ENCODE measurements at places on chromosomes 6 and 20.

DNA sequence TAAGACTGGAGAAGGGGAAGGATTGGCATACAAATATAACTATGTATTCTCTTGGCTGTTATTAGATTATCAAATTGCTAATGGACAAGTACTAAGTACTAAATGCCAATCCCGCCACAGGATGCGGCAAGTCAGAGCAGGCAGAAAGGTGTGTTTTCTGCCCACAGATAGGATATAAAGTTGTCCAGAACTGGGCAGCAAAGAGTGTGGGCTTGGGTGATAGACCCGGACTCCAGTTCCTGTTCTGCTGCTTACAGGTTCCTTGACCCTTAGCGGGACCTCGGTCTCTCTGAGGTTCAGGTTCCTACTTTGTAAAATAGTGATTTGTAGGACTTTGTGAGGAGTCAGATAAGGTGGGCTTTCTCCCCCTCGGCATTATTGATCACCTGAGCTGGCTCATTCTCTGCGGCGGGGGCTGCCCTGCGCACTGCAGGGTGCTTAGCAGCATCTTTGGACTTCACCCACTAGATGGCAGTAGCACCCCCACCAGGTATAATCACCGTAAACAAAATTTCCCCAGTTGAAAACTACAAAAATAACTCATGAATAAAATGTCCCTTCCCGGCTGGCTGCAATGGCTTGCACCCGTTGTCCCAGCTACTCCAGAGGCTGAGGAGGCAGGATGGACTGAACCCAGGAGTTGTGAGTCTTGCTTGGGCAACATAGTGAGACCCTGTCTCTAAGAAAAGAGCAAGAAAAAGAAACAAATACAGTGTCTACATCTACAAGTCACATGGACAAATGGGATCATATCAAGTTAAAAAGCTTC is 193.1 kb downstream of the DOK5 start:
- no peak for DNase-seq

GRCh38 chr6:136115941-136116340 is 134.2 kb downstream of the MTFR2 start:
- no peak for DNase-seq

DNA sequence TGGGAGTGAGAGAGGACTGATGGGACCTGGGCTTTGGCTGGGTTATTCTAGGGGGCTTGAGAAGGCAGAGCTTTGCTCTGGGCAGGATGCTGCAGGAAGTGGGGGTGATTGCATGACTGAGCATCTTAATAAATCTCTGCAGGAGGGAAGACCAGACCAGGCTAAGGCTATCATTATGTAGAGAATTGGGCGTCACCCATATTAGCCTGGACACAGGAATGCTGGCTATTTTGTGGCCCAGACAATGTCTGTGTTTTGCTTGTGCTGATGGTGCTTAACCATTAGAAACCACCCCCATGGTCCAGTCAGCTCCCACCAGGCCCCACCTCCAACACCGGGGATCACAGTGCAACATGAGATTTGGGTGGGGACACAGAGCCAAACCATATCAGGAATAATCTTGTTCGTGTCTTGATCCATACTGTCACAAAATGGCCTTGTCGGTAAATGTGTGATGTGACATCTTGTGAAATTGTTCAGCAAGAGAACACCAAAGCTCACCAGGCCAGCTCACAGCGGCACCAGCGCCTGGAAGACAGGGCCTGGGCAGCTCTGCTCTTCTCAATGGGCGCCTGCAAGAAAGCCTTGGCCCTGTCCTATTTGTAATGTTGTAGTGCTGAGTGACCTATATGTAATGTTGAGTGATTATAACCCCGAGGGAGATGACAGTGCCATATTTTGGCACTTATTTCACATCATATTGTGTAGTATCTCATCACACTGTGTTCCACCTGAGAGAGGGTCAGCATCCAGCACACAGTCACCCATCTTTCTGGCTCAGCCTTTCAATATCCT is 211.8 kb downstream of the QKI start:
- DNase-seq = no peak

DNA sequence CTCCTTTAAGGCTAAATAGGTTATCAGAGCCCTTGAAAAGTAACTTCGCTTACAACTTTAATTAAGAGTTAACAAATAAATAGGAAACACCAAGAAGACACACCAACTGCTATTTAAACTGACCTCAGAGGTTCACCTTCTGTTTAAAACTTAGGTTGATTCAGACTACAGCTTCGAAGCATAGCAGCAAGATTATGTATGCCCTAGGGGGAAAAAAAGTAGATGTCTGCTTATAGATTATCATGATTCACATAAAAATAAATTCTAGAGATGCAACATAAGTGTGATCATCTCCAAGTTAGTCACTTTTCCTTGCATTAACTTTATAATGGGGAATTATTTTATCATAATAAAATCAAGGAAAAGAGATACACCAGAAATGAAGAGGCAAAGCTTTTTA is 8.9 kb downstream of the PNISR start:
- DNase-seq = no peak

DNA sequence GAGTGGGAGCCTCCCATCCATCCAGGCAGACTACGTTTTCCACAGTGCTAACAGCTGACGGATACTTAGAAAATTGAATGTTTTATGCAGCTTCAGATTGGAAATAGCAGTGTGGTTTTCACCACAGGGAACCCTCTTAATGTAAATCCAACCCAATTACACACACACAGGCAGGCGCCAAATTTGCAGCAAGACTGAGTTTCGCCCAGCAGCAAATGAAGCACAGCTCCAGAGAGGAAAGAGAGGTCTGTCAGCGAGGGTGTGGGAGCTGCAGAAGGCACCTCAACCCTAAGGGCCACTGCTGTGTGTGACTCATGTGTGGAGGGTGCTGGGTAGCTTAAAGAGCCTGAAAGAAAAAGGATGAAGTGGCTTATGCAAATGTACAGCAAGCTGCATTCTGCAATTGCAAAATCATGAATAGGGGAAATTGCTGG is 365.7 kb downstream of the MAFB start:
- DNase-seq = no peak

GRCh38 chr6:120378582-120379220 is 955.6 kb downstream of the TBC1D32 start:
- DNase-seq = no peak

DNA sequence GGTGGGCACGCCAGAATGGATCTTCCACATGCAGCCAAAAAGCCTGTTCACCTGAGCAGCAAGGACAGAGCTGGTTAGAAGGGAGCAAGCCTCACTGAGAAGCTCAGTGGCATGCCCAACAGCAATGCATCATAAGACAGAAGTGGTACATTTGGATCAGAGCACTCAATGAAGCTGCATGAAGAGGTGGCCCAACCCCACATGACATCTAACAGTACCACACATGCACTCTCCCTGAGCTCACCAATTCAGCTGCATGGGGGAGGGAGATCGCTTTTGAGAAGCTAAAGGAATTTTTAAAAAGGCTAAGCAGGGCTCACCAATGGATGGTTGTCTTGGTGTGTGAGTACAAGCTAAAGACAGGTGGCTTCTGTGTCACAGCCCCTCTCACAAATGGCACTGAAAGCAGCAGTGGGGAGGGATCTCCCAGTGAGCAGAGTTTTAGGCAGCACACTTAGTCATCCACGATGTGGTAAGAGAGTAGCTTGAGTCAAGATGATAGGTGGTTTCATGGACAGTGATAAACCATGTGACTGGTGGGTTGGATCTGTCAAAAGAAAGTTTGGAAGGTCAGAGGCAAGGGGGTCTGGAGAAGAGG is 166.6 kb upstream of the TAB2 start:
- DNase-seq = no peak

GRCh38 chr20:23020230-23021018 is 14.7 kb upstream of the SSTR4 start:
- DNase-seq = no peak

DNA sequence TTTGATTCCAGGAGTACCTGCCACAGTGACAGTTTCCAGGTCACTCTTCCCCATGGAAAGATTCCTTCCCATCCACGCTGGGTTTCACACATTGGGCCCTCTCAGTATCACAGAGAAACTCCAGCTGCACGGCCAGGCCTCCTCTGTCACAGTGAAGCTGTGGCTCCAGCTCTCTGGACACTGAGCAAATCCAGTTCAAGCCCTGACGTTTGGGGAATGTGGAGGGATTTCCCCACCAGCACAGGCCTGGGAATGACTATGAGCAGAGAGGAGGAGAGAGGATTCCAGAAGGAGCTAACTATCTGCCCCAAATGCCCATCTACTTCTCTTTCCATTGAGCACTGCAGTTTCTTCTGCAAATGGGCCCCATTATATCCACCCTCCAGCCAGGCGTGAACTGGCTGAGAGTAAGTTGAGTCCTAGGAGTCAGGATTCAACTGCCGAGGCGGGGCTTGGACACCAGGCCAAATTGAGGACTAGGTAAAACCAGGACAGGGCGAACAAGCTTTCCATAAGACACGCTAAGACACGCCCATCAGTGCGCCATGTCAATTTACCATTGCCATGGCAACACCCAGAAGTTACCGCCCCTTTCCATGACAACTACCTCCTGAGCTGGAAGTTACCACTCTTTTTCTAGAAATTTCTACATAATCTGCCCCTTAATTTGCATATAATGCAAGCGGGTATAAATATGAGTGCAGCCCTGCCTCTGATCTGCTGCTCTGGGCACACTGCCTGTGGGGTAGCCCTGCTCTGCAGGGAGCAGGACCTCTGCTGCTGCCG is 9.2 kb upstream of the BNIP5 start:
- no peak for DNase-seq

DNA sequence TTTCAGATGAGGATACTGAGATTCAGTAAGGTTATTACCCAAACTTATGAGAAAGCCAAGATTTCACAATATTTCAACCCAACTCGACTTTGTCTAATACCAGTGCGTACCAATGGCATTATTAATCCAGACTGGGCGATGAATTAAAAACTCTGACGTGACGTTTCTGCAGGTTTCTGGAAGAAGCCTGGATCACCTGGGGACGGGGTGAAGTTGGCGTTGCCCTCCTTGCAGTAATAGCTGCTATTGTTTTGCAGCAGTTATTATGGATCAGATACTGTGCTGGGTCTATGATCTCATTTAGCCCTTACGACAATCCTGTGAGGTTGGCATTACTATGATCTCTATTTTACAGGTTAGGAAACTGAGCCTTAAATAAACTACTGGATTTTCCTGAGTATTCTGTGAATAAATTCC is 569 bp upstream of the CDC5L start:
- DNase-seq = peak; percentile 37

DNA sequence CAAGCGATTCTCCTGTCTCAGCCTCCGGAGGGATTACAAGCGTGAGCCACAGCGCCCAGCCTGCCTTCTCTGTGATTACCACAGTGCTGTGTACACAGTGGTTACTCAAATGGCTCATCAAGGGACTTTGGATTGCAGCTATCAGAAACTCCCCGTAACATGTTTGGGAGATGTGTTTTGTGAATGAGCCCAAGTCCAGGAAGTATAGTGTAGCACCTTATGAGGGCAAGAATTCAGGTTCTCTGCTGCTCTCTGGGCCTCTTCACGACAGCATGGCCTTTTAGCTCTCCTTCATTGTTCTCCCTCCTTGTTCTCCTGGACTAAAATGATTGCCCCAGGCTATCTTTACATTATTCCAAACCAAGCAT is 34.1 kb upstream of the RPL7L1 start:
- DNase-seq = no peak

- no peak for DNase-seq
Observed at GRCh38 chr20:37522260-37523011, 1.4 kb downstream of the NNAT start.

DNA sequence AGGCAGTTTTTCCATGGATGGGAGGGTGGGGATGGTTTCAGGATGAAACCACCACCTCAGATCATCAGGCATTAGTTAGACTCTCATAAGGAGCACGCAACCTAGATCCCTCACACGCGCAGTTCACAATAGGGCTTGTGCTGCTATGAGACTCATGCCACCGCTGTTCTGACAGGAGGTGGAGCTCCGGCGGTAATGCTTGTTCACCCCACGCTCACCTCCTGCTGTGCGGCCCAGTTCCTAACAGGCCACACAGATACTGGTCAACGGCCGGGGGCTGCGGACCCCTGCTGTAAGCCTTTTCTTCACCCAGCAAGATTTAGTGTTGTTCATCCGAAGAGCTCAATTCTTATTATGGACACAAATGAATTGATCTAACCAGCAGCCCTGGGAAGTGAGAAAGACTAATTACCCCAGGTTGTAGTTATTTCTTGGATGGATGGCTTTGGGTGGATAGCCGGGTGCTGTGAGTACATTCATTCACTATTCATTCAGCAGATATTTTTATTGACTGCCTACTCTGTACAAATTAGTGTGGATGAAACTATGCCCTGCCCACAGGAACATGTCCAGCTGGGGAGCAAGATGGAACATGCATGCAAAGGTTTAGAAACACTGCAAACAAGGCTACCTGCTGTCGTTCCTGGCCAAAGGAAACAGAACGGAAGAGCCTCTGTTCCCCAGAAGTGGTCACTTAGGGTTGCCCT is 57.2 kb downstream of the RIOK1 start:
- no peak for DNase-seq

- no peak for DNase-seq
Observed at GRCh38 chr20:10478205-10478604, 43.1 kb downstream of the SLX4IP start.

DNA sequence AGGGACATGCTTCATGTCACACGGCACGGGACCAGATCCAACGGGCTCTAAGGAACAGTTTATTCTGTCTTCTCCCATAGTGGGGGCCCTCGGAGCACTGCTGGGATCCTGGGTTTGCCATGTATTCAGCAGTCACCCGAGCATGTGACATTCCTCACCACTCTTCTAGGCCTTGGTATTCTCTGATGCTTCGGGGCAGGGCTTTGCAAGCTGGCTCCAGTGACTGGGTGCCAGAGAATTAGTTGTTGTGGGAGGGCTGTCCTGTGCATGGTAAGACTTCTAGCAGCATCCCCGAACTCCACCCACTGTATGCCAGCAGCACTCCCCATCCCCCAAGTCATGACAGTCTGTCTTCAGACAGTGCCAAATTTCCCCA is 5.4 kb downstream of the CCN5 start:
- DNase-seq = peak; percentile 82

DNA sequence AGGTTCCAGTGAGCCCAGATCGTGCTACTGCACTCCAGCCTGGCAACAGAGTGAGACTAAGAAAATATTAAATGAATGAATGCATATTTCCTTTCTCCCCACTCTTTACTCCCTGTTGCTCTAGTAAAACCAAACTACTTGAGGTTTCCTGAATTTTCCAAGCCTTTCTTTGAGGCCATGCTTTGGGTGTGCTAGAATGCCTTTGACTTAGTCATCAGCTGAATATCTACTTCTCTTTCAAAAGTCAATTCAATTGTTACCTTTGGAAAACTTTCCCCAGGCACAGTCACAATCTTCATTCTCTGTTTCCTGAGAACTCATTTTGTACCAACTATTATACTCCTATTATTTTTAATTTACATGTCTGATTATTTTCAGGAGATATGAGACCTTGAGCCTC is 27.5 kb upstream of the CEP85L start:
- DNase-seq = no peak

Measured in AG08396 (cell line).